ENCODE measurements at places on chromosomes 7 and 10.

DNA sequence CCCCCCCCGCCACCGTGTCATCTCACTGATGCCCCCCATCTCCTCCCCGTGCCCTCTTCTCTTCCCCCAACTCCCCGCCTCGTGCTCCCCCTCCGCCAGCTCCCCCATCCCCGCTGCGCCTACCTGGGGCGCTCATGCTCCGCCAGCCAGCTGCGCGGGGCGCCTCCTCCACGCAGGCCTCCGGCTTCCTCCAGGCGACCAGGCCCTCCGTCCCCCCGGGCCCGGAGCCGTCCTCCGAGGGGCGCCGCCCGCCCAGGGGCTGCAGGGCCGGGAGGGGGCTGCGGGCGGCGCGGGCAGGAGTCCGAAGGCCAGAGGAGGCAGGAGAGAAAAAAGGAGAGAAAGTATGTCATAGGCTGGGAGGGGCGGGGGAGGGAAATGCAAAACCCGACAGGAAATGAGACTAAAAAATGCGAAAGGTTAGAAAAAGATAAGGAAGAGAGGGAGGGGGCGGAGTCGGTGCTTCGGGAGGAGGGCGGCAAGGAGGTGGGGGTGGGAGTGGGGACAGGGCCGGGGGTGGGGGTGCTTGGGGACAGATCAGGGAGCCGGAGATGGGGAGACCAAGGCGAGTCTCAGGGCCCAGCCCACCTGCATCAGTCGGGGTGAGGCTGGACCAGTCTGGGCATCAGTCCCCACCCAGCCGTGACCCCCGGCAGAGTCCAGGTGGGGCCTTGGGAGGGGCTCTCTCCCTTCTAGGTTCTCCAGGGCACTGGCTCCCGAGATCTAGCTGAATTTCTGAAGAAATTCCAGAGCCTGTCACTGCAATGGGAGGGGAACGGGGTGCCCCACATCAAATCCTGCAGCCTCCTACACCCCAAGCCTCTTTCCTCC is at the start of gene CARD11:
TSS of gene CARD11 (minus strand) at position 324 of the 828 bp plus-strand sequence. CDS start 85,361 bp downstream, outside the sequence.
- DNase-seq, result no peak

- no peak for DNase-seq
These were observed 11.7 kb upstream of the VPS41 start for GRCh38 chr7:38920731-38921130.

GRCh38 chr7:101488826-101489572 is 126.3 kb downstream of the COL26A1 start:
- no peak for DNase-seq

DNA sequence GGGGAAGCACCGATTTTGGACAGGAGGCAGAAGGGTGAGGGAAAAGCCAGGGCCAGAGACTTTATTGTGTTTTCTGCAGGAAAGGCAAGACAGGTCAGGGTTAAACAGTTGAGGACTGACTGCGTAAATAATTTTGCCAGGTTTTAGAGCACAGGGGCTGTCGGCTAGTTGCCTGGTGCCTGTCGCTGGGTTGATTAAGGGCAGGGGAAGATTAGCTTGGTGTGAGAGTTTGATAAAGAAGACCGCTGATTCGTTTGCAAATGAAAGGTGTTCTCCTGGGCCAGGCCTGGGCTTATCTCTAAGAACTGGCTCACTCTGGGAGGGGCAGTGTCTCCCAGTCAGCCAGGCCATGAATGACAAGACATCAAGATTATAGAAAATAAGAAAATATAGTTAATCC is 75.6 kb downstream of the SLC37A3 start:
- DNase-seq, result no peak

DNA sequence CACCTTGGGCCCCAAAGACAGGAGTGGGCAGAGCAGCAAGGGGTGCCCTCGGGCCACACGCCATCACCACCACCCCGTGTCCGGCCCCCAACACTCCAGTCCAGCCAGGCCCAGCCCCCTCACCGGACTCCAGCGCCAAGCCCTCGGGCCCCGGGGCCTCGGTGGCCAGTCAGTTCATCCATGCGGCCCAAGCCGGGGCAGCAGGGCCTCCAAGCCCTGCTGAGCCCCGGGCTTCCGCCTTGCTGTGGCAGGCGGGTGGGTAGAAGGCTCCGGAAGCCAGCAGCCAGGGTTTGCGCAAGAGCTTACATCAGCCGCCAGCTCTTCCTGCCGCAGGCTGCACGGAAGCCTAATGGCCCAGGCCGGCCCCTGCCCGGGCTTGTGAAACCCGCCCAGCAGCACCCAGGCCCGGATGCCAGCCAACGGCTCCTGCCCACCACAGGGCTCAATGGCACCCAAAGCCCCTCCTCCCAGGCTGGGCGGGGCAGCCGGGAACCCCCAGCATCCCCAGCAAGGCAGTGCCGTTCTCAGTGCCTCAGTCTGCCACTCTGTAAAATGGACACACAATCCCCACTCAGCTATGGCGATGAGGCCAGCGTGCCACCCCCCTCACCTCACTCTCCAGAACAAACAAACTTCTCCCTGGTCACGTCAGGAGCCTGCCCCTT is 26.5 kb downstream of the TNRC18 start:
- peak; percentile 68 for DNase-seq

DNA sequence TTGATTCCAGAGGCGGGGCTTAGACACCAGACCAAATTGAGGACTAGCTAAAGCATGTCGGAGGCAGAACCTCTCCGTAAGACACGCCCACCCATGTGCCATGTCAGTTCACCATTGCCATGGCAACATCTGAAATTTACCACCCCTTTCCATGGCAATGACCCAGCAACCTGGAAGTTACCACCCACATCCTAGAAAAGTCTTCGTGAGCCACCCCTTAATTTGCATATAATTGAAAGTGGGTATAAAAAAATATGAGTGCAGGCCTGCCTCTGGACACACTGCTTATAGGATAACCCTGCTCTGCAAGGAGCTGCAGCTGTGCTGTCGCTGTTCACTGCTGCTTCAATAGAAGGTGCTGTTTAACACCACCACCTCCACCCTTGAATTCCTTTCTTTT is 28.0 kb downstream of the TMEM270 start:
- DNase-seq, result no peak

DNA sequence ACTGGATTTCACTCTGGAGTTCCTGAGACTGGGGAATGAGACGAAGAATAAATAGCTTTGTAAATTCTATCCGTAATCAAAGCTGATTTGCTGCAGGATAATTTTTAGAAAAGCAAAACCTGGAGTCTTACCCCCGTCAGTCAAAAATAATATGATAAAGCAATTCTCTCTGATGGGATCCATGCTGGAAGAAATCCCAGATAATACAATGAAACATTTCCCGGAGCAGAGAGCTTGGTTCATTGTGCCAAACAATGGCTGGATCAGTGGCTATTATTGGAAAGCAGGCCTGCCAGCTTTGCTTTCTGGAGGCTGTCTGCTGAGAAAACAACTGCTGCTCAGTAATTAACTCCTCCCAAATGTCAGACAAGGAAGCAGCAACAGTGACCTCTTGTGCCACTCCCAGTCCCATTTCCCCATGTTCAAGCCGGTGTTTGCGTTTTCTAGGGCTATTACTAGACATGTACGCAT is 609.4 kb upstream of the PCDH15 start:
- peak; percentile 98 for DNase-seq

DNA sequence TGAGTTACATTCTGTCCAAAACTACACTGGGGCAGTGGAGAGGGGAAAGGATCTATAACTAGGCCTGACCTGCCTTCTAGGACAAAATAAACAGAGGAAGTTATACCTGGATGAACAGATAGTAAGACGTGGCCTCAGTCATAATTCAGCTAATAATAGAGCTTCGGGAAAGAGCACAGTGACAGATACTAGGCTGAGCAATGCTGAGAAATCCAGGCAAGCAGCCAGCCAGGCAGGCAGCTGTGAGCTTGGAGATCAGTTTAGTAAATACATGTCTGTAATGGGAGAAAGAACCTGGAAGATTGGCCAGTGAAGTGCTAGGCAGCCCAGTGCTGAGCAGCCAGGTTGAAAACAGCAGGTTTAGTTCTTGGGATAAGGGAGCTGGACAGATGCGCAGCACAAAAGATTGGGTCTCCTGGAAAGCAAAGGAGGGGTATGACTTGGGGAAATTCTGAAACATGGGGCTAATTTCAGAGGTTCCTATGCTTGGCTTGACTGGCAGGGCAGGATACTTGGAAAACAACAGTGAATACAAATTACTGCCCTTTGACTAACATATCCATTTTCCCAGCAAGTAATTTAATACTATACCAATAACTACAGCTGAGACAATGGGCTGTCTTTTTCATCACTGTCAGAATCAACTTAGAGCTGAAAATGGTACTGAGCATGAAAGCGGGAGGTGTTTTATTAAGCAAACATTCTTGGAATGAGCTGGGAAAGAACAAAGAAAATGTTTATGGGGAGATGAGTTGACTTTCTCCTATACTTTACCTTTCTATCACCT is 140.8 kb downstream of the DGKB start:
- peak; percentile 62 for DNase-seq

GRCh38 chr7:29063236-29063635 is 83.1 kb downstream of the CPVL start:
- no peak for DNase-seq

- DNase-seq, result no peak
These were observed 92.0 kb upstream of the RET start for GRCh38 chr10:42984761-42985325.

GRCh38 chr7:141014125-141014523 is 628 bp downstream of the MRPS33 start:
- DNase-seq, result no peak

DNA sequence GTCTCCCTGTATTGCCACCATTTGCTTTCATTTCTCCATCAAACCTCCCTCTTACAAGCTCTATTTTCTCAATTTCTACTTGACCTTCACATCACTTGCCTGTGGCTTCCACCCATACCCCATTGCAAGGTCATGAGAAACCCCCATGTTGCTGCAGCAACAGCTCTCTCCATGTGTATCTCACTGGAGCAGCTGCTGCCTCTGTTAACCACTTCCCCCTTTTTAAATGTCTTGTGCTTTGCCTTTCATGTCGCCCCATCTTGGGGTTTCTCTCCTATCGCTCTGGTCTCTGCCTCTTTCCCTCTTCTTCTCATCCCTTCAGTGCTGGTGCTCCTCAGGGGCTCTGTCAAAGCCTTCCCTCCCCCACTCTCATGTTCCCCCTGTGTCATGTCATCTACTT is 148.8 kb downstream of the CHN2 start:
- peak; percentile 40 for DNase-seq

- peak; percentile 71 for DNase-seq
These were observed 438.1 kb upstream of the NRP1 start for GRCh38 chr10:33772370-33773252.

DNA sequence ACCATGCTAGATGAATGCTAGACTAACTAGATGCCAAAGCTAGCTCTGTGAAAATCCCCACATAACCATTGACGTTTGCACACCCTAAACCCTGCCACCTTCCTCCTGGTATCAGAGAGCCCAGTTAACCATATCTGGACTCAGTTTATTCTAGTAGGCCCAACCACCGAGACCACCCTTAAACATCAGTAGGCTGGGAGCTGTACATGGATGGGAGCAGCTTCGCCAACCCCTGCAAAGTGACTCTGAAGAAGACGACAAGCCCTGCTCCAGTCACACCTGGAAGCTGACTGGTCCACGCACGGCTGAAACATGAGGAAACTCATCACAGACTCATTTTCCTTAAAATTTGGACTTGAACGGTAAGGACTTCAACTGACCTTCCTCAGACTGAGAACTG is 4.4 kb upstream of the CYREN start:
- no peak for DNase-seq

- DNase-seq, result no peak
These were observed 100.8 kb upstream of the STK17A start for GRCh38 chr7:43481902-43482678.

DNA sequence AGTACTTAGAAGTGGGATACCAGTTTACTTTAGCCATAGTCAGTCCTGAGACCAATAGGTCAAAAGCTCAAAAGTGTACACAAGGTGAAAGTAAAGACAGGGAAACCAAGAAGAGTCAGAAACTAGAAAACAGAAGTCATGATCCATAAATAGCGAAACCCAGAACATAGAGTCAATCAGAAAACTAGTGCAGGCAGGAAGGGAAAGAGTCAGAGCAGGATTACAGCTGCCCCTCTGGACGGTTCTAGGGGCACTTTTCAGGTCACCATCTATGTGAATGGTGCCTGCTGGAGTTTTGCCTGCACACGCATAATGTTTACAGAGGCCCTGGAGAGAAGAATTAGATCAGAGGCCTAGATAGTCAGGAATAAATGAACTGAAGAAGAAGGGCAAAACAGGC is 22.4 kb upstream of the DMTF1 start:
- DNase-seq, result no peak

DNA sequence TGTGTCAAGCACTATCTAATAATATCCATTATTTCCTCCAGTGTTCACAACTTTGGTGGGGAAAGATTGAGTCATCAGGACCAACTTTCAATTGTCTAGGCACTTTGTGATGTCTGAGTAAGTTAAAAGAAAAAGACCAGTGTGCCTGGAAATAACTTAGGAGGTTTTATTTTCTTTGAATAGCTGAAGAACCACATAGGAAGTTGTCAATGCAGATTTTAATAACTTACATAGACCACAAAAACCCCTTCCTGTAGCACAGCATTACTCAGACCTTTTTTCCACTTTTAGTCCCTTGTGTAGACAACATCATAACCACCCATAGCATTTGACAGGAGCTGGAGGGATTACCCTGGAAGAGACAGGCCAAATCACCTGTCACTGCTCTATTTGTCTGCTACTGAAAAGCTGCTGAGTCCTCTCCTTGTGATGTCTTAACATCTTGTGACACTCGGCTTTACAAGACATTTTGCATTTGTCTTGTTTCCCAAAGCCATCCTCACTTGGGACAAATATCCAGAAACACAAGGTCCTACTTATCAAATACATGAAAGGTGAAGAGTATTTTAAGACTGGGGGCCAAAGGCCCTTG is 241.5 kb upstream of the PTER start:
- DNase-seq, result no peak

- DNase-seq, result peak; percentile 34
These were observed 522.0 kb upstream of the LRRN3 start for GRCh38 chr7:110568932-110569331.

DNA sequence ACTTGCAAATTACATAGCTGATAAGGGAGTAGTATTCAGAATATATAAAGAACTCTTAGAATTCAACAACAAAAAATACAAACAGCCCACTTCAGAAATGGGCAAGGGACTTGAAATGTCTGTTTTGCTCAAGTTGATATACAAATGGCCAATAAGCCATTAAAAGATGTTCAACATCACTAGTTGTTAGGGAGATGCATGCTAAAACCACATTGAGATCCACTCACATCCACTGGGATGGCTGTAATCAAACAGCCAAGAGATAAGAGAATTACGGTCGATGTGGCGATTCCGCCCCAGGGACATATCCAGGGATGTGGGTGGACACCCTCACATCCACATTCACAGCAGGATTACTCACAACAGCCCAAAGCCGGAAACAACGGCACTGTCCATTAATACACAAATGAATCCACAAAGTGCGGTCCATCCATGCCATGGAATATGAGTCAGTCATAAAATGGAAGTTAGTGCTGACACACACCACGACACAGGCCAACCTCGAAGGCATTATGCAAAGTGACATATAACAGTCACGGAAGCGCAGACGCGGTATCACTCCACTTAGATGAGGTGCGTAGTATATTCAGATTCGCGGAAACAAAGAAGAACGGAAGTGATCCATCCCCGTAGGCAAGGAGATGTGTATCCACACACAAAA is 227.8 kb downstream of the DNAJB6 start:
- no peak for DNase-seq

All from pons (tissue), 1 donor.